Stimulated activated CD4-positive, alpha-beta T cell treated with anti-CD3 and anti-CD28 coated beads, Interleukin-15, amount 100 ng/mL, for 24 hours (primary cell): ENCODE measurements at places on chromosomes 1 and 21.

- no peak for DNase-seq
Observed at GRCh38 chr1:206833801-206834200, 31.6 kb upstream of the IL20 start.

DNA sequence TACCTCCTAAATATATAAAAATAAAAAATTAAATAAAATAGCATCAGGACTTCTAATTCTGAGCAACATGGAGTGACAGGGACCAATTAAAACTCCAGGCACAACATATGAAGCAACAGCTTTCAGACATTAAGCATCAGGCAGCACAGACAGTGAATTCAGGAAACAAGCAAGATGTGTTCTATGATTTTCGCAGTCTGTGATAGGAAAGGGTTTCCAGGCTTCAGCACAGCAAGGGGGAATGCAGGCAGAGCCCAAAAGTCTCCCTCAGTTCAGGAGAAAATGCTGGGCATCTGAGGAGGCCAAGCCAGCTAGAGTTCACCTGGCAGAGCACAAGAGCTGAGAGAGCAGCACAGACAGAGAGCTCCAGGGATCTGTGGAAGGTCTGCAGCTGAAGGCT, 22.2 kb upstream of the CTTNBP2NL start:
- no peak for DNase-seq

DNA sequence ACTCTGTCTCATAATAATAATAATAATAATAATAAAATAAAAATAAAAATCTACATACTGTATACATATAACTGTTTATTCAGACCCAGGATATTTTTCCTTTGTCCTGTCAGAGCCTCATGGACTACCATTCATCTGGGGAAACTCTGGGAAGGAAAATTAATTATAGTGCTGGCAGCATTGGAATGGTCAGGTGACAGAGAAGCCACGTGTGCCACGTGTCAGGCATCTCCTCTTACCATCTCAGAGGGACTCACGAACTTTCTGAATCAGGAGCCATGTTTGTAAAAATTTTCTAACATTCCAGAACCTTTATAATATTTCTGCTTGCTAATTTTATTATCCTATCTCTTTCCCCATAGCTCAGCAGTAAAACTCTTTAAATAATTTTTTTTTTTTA, 97.8 kb upstream of the HNRNPU start:
- DNase-seq, result no peak

DNA sequence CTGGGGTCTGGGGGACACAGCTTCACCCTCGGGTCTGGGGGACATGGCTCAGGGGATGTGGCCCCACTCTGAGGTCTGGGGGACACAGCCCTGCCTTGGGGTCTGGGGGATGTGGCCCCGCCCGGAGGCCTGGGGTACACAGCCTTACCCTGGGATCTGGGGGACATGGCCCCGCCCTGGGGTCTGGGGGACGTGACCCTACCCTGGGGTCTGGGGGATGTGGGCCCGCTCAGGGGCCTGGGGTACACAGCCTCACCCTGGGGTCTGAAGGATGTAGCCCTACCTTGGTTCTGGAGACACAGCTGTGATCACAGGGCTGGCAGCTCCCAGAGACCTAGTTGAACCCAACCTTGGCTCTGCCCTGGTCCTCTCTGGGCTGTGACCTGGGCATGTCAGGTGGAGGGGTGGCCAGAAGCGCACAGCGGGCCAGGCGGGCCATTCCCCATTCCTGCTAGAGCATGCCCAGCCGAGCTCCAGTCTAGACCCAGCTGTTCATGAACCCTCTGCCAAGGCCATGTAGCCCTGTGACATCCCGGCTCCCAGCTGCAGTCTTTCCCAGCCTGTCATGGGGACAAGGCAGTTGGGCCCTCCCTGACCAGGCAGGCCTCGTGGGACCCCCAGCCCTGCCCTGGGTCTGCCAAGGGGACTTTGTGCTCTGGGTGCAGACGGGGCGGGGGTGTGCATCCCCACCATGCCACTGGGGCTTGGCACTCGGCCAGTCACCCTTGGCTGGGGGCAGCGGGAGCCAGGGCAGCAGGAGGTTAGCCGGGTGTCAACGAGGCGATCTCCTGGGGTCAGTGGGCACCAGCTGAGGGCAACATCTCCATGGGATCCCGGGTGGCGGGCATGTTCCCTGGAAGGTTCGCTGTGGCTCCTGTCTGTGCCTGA, 43.9 kb downstream of the WNT9A start:
- DNase-seq, result no peak

GRCh38 chr1:195241066-195241465, 1367.2 kb downstream of the KCNT2 start:
- no peak for DNase-seq

DNA sequence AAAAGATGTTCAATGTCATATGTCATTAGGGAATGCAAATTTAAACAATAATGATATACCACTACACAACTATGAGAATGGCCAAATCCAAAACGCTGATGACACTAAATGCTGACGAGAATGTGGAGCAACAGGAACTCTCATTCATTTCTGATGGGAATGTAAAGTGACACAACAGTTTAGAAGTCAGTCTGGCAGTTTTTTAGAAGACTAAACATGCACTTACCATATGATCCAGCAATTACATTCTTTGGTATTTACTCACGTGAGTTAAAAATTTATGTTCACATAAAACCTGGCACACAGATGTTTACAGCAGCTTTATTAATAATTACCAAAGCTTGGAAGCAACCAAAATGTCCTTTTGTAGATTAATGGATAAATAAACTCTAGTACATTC, 110.4 kb upstream of the C1orf21 start:
- no peak for DNase-seq

GRCh38 chr1:94250341-94250740, 13.0 kb upstream of the ARHGAP29 start:
- no peak for DNase-seq

DNA sequence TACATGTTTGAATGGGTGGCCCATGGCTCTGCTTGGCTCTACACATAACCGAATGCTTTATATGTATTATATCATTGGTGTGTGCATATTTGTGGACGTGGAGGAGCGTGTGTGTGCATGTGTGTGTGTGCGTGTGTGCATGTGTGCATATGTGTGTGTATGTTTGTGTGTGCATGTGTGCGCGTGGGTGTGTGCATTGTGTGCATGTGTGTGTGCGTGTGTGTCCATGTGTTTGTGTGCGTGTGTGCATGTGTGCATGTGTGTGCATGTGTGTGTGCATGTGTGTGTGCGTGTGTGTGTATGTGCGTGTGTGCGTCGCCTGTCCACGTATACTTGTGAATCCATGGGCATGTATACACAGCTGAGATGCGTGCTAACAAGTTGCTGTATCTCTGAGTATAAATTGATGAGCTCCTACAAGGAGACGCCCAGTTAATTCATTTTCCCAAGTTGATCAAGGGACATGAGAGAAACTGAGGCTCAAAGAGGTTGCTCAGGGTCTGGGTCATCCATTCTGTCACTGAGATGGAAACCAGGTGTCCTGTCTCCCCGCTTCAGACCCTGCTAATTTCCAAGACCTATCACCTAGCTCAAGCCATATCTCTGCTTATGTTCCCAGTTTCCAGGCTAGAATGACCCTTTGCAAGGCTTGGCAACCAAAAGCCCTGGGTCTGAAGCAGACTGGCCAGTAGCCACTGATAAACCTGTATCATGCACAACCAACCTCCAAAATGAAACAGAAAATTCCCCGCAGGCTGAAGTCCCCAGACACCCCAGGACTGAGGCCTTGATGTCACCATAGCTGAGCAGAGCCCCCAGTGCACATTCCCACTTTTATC, 2.8 kb upstream of the CTRC start:
- no peak for DNase-seq

GRCh38 chr1:25744140-25744581, 55.8 kb upstream of the SELENON start:
- no peak for DNase-seq

- no peak for DNase-seq
Observed at GRCh38 chr1:185790194-185790735, 56.1 kb downstream of the HMCN1 start.

DNA sequence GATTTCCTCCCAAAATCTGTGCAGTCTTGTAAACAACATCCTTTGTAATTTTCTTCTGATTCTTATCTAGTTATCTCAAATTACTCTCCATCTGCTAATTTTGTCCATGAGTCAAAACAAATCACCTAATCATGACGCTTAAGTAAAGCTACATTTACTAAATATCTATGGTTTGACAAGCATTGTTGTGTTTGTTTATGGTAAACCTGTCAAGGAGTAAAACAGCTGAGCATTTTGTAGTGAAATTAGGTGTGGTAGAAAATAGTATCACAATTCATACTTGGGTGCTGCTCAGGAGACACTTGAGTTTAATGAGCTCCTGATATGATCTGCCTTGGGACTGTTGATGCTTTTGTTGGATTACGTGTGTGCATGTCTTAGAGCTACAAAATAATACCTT, 11.6 kb downstream of the TIPRL start:
- DNase-seq, result no peak

DNA sequence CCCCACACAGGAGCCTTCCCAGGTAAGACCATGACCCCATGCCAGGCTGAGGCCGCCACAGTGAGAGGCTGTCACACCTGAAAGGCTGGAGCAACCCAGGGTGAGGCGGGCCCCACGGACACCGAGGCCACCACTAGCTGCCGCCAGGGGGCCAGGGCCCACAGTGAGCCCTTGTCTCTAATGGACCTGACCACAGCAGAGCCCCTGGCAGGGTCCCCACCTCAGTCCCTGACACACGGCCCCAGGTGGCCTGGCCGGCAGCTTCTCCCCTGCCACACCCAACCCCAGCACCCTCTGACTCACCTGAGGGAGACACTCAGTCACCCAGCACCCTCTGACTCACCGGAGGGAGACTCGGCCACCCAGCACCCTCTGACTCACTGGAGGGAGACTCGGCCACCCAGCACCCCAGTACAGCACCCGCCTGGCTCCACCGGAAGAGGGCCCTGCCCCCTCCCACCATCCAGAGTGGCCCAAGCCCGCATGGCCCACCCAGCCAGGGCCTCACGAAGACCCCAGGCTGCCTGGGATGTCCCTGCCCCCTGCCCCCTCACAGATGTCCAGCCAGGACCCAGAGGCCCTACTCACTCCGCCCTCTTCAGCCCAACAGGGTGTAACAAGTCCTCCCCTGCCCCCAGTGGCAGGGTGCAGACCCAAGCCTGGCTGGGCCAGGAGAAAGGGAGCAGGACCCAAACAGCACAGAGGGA, 4.4 kb downstream of the DVL1 start:
- peak; percentile 77 for DNase-seq

- DNase-seq, result no peak
Observed at GRCh38 chr21:42313501-42313969, 1.7 kb downstream of the TFF3 start.

GRCh38 chr1:117201808-117202207, 8.9 kb downstream of the VTCN1 start:
- DNase-seq, result no peak

DNA sequence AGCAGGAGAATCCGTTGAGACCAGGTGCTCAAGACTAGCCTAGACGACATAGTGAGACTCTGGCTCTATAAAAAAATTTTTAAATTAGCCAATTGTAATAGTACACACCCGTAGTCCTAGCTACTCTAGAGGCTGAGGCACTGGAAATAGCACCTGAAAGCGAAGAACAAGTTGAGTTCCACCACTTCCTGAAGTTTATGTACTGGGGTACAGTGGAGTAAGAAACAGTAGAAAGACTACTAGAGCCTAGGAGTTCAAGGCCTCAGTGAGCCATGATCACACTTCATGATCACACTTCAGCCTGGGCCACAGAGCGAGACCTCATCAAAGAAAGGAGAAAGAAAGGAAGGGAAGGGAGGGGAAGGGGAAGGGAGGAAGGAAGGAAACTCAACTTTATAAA, 19.8 kb downstream of the RSBN1 start:
- DNase-seq, result no peak

GRCh38 chr1:198179556-198179981, 22.8 kb downstream of the NEK7 start:
- DNase-seq, result no peak

- DNase-seq, result no peak
Observed at GRCh38 chr1:230992100-230992774, 13.3 kb downstream of the ARV1 start.

DNA sequence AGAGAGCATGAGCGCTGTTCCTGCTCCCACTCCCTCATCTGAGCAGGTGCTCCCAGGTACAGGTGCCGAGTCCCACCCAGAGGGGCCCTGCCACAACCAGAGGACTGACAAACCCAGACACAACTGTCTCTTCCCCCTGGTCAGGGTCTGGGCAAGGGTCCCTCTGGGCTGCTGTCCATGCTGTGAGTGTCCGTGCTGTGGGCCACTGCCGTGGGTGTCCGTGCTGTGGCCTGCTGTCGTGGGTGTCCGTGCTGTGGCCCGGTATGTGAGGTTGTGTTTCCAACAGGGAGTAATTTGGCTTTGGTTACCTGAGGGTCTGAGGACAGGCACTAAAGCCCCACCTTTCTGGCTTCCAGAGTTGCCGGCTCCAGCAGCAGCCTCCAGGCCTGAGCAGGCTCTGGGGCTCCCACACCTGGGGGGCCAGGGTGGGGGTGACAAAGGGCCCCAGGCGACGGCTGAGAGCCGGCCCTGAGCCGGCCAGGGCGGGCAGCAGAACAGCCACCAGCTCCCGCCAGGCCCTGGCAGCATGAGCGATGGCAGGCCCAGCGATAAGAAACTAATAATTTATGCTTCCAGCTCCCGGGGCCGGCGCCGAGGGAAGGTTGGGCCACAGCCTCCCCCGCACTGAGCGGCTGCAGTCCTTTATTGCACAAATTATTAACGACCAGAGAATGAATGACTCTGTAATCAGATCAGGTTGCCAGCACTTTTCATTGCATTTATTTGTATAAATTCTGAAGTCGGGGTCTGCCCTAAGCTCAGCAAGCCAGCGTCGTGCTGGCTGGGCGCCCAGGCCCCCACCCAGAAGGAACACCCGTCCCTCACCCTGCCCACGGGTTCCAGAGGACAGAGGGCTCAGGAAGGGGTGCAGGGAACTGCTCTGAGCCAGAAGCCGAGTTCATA, 7.3 kb upstream of the SAMD11 start:
- DNase-seq, result no peak

DNA sequence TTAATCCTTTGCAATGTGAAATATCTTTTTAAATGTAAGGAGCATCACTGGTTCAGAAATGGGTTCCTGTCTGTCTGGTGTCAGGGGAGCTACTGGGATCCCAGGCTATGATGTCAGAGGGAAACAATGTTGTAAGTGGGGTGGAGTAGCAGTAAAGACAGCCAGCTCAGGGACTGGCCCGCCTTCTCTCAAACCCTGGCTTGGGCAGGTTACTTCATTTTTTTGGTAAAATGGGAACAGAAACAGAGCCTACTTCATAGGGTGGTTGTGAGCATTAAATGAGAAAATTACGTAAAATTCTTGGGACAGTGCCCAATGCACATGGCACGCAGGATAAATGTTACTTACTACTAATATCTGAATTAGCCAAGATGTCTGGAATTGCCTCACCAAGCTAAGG, 30.7 kb upstream of the IL20 start:
- DNase-seq, result no peak

DNA sequence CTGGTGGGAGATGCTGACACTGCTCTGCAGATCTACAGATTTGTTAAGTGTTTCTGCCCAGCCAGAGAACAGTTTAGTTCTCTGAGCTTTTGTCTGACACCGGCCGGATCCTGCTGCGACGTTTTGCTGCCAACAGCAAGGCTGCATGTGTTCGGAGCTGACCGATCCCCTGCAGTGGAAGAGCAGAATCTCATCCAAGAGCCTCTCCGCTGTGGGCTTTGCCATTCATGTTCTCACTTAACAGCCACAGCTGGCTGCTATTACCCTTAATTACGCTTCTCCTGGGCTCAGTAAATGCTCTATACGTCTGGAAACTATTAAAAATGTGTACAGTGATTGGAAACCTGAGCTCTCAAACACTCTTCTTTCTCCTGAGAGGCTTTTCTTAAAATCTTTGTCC, 105.3 kb downstream of the BCAR3 start:
- DNase-seq, result no peak

- DNase-seq, result no peak
Observed at GRCh38 chr1:108569097-108569728, 9.3 kb downstream of the EEIG2 start.
